DND-41 (cell line): ENCODE measurements at places on chromosomes 3 and 15.
A peak's percentile ranks its signal among the peaks of the same experiment; 100 is the strongest.

- H3K36me3 ChIP-seq, result no peaks in the 10 kb centered on the region
- no peak overlapping the region for H3K4me3 ChIP-seq
- H3K27me3 ChIP-seq, result no peaks in the 10 kb centered on the region
- no peaks in the 10 kb centered on the region for H3K4me1 ChIP-seq
- DNase-seq, result no peak
- no peak overlapping the region for H3K27ac ChIP-seq
Observed at GRCh38 chr3:81218023-81218422, 543.4 kb downstream of the GBE1 start.

GRCh38 chr3:13249664-13250390 lies 170.3 kb downstream of the NUP210 start:
- peak overlapping the region; percentile 55 for H3K27ac ChIP-seq
- DNase-seq, result peak; percentile 62
- H3K27me3 ChIP-seq, result no peaks in the 10 kb centered on the region
- H3K4me1 ChIP-seq, result peaks cover 42% of the 10 kb centered on the region
- no peaks in the 10 kb centered on the region for H3K36me3 ChIP-seq

DNA sequence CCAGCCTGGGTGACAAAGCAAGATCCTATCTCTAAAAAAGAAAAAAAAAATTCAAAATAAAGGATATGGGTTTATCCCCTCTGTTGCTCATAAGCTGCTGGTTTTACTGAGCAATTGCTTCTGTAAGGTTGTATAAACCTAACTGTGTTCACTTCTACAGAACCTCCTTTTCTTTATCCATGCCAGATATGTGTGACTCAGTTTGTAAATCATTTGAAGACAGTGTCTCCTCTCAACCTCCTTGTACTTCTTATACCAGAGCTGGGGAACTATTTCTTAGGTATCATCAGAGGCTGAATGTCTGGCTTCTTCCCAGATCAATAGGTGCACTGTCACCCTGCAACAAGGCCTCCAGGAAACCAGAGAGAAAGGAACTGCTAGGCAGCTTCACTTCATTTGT lies 273.8 kb downstream of the CD47 start:
- H3K27ac ChIP-seq, result no peak overlapping the region
- H3K27me3 ChIP-seq, result no peaks in the 10 kb centered on the region
- H3K4me1 ChIP-seq, result no peaks in the 10 kb centered on the region
- H3K36me3 ChIP-seq, result no peaks in the 10 kb centered on the region

DNA sequence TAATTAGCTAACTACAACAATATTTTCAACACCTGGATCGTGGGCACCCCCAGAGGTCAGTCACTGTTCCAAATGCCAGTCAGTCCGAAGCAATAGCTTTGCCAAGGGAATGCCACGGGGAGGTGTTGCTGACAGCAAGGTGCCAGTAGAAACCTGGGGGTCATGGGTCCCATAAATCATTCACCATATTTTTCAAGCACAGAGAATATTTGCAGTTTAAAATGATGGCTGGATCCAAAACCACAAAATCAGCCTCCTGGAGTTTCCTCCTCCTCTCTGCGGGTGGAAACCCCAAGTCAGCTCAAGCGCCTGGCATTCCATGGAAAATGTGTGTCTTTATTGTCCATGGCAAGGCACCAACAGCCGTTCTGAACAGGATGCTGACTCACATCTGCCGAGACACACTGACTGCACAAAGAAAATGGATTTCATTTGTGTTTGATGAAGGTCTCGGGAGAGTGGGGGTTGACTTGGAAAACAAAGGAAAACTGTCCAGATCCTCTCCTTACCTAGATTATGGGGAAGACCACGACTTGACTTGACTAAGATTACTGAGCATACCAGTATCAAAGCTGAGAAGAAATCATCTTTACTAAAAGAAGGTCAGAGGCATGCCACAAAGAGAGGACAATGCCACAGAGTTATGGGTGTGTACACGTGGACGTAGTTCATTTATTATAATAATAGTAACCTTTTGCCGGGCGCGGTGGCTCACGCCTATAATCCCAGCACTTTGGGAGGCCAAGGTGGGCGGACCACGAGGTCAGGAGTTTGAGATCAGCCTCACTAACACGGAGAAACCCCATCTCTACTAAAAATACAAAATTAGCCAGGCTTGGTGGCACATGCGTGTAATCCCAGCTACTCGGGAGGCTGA lies 26.4 kb downstream of the ANXA2 start:
- H3K4me3 ChIP-seq, result no peak overlapping the region
- H3K27me3 ChIP-seq, result peaks cover 4% of the 10 kb centered on the region
- no peaks in the 10 kb centered on the region for H3K36me3 ChIP-seq
- DNase-seq, result no peak
- H3K27ac ChIP-seq, result no peak overlapping the region

- H3K27ac ChIP-seq, result peak overlapping the region; percentile 86
- peaks cover 63% of the 10 kb centered on the region for H3K4me1 ChIP-seq
- H3K27me3 ChIP-seq, result no peaks in the 10 kb centered on the region
- H3K36me3 ChIP-seq, result no peaks in the 10 kb centered on the region
- no peak overlapping the region for H3K4me3 ChIP-seq
Observed at GRCh38 chr3:151875759-151876158, 2.3 kb downstream of the SUCNR1 start.

DNA sequence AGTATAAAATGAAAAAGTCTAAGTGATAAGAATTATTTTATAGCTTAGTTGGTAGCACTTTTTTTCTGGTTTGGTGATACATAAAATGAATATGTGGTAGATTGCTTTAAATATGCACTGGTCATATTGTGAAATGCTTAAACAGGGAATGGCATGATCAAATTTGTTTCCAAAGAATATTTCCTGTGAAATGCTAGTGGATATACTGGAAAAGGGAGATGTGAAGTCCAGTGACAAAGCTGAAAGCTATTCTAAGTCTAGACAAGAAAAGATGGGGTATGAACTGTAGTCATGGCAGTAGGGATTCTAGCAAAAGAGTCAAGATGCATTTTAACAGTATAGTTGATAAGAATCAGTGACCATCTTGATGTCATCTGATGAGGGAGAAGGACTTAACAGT lies 98.9 kb upstream of the MME start:
- no peaks in the 10 kb centered on the region for H3K4me1 ChIP-seq
- no peak overlapping the region for H3K4me3 ChIP-seq
- no peaks in the 10 kb centered on the region for H3K36me3 ChIP-seq

GRCh38 chr3:16928386-16929132 lies 43.8 kb downstream of the PLCL2 start:
- H3K36me3 ChIP-seq, result no peaks in the 10 kb centered on the region
- no peaks in the 10 kb centered on the region for H3K4me1 ChIP-seq
- no peaks in the 10 kb centered on the region for H3K27me3 ChIP-seq
- H3K27ac ChIP-seq, result no peak overlapping the region
- no peak overlapping the region for H3K4me3 ChIP-seq
- no peak for DNase-seq

DNA sequence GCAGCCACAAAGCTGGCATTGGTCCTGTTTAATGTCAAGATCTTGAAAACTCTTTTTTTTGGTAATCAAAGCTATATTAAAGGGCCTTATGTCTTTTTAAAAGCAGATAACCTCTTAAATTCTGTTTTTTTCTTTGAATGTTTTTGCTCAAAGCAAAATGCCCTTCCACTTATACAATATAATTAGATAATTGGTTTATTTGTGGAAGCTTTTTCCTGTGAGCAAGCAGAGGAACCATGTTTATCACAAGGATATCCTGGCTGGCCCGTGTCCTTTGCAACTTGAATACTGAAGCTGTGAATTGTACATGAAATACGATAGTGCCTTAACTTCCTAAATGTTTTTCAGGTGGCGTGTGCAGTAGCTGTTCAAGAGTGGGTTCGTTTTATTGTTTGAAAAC lies 2.6 kb downstream of the ST3GAL6 start:
- no peaks in the 10 kb centered on the region for H3K36me3 ChIP-seq
- H3K4me3 ChIP-seq, result no peak overlapping the region
- H3K4me1 ChIP-seq, result peaks cover 11% of the 10 kb centered on the region
- no peaks in the 10 kb centered on the region for H3K27me3 ChIP-seq
- DNase-seq, result no peak

DNA sequence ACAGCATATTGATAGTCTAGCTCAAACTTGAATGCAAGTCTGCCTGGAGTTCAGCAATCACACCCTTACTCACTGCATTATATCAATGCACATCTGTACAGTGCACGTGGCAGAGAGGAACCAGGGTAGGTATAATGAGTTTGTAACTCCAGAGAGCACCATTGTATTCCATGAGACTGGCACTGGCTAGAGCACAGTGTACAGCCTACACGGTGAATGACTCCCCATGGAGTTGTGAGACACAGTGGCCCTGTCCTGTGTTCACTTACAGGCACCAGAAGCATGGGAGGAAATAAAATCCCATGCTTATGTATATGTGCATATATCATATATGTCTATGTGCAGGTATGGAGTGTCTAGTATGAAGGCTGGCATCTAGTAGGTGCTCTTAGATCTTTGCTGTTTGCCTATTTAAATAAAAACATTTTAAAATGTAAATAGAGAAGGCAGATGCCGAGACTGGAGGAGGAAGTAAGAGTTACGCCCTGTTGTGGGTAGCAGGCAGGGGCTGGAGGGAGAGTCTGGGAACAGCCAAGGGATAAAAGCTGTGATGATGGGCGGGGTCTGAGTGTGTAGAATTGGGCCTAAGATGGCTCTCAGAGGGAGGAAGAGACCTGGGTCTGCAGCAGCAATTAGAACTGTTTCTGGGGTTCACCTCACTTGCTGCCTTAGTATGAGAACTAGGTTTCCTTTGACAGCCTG lies 360.7 kb upstream of the ICE2 start:
- no peak overlapping the region for H3K27ac ChIP-seq
- peaks cover 22% of the 10 kb centered on the region for H3K27me3 ChIP-seq
- H3K4me3 ChIP-seq, result no peak overlapping the region
- H3K36me3 ChIP-seq, result no peaks in the 10 kb centered on the region
- no peak for DNase-seq

- H3K36me3 ChIP-seq, result no peaks in the 10 kb centered on the region
- H3K27ac ChIP-seq, result peak overlapping the region; percentile 80
- no peak overlapping the region for H3K4me3 ChIP-seq
- H3K4me1 ChIP-seq, result peaks cover 48% of the 10 kb centered on the region
Observed at GRCh38 chr3:15638891-15639262, 37.3 kb downstream of the BTD start.

DNA sequence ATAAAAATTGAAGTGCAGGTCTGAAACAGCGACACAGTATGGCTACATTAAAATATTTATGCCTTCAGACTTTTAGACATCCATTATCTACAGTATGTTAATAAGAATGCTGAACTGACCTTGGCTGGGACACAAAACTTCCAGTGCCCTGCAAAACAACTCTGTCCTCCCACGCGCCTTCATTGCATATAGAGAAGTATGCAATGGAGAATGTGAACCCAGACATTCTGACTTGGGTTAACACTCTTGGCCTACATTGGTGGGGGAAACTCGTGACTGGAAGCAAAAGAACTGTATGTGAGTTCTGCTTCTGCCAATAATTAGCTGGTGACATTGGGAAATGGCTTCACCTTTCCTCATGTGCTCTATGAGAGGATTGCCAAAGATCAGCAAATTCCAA lies 110.5 kb upstream of the SLC24A5 start:
- H3K27me3 ChIP-seq, result no peaks in the 10 kb centered on the region
- no peaks in the 10 kb centered on the region for H3K36me3 ChIP-seq
- no peak overlapping the region for H3K27ac ChIP-seq
- no peak for DNase-seq

GRCh38 chr3:159028706-159029105 lies 226.9 kb downstream of the MFSD1 start:
- H3K27me3 ChIP-seq, result no peaks in the 10 kb centered on the region
- H3K27ac ChIP-seq, result no peak overlapping the region
- H3K4me1 ChIP-seq, result no peaks in the 10 kb centered on the region
- H3K4me3 ChIP-seq, result no peak overlapping the region
- no peak for DNase-seq

DNA sequence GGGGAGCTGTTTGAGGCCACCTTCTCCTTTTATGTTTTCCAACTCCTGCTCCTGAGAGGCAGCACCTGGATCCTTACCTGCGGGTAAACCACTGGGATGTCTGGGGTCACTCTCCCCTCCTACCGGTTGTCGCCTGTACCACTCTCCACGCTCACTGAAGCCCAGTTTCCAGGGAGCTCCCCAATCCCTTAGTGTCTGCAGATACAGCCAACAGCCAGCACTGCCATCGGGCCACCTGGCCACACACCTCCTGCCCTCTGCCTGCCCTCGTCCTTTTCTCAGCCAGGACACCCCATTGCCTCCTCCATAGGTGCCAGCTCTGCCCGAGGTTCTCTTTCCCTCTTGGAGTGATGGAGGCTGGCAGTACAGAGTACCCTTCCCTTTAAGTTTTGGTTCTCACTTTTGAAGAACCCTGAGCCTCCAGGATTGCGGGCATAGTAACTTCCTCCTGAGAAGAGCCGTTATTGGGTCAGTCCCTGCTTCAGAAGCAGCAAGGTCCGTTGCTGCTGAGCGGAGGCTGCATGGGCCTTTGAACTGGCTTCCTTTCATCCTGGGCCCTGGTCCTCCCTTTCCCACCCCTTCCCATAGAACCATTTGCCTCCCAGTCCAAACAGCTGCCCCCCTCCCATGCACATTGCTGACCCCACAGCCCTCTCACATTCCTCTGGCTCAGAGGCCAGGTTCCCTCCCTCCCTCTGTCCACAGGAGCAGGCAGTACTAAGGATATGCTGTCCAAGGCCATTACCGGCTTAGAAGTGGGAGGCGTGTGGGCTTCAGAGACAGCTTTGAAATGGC lies 30.9 kb downstream of the ARNT2 start:
- no peaks in the 10 kb centered on the region for H3K36me3 ChIP-seq
- no peak overlapping the region for H3K4me3 ChIP-seq
- no peaks in the 10 kb centered on the region for H3K4me1 ChIP-seq
- H3K27me3 ChIP-seq, result peaks cover 16% of the 10 kb centered on the region
- no peak for DNase-seq
- H3K27ac ChIP-seq, result no peak overlapping the region

- DNase-seq, result no peak
Observed at GRCh38 chr15:59678620-59679019, 10.5 kb downstream of the BNIP2 start.

- no peak overlapping the region for H3K4me3 ChIP-seq
- H3K4me1 ChIP-seq, result no peaks in the 10 kb centered on the region
- peaks cover 10% of the 10 kb centered on the region for H3K27me3 ChIP-seq
- no peaks in the 10 kb centered on the region for H3K36me3 ChIP-seq
- no peak overlapping the region for H3K27ac ChIP-seq
Observed at GRCh38 chr15:67136802-67137201, 71.4 kb downstream of the SMAD3 start.

DNA sequence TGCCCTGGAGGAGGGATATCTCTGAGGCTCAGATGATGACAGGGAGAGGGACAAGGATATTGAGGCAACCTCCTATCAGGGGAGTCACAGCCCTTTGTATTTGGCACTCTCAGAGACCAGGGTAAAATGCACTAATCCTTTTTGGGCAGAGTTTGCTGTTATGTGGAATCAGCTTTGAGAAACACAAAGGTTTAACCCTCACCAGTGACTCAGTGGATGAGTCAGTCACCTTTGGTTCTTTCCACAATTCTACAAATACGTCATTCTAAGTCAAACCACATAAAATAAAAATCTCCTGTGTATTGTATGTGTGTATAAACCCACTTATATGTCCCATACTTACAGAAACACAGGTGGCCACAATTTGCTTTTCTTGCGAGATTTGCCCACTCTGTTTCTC lies 5.1 kb downstream of the LSAMP start:
- no peaks in the 10 kb centered on the region for H3K27me3 ChIP-seq
- no peak for DNase-seq
- H3K36me3 ChIP-seq, result no peaks in the 10 kb centered on the region
- H3K27ac ChIP-seq, result no peak overlapping the region
- H3K4me1 ChIP-seq, result no peaks in the 10 kb centered on the region
